GM19239 (cell line): ENCODE measurements at places on chromosomes 13 and 19.

- DNase-seq = no peak
Measured at GRCh38 chr19:16637535-16637934, 9.5 kb upstream of the MED26 start.

GRCh38 chr13:66995203-66995611 is 234.9 kb downstream of the PCDH9 start:
- DNase-seq = no peak

GRCh38 chr19:10294368-10294697 is 4.6 kb downstream of the ICAM5 start:
- no peak for DNase-seq

DNA sequence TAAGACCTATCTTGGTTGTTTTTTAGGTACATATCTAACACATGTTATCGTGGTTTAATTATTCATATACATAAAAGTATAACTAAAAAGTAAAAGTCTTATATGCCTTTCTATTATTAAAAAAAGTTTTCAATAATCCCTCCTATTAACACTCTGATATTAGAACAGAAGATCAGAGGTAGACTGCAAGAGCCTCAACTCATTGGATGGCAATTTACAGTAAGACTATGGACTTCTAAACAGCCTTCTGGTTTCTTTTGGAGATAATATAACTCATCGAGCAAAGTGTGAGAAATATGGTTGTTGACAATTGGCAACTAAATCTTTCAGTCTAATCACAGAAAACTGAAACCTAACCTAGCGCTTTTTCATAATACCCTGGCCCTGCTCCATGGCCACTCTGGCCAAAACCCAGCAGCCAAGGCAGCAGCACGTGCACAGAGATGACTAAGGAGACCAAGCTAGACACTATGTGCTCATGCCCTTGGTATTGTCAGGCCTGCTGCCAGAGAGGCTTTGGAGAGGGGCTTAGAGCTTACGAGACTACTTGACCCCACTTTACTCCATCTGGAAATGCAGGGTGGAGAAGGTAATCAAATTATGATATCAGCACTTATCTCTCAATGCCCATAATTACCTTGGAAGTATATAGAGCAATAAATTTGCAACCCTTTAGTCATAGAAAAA is 40.6 kb upstream of the EEF1AKMT1 start:
- no peak for DNase-seq

DNA sequence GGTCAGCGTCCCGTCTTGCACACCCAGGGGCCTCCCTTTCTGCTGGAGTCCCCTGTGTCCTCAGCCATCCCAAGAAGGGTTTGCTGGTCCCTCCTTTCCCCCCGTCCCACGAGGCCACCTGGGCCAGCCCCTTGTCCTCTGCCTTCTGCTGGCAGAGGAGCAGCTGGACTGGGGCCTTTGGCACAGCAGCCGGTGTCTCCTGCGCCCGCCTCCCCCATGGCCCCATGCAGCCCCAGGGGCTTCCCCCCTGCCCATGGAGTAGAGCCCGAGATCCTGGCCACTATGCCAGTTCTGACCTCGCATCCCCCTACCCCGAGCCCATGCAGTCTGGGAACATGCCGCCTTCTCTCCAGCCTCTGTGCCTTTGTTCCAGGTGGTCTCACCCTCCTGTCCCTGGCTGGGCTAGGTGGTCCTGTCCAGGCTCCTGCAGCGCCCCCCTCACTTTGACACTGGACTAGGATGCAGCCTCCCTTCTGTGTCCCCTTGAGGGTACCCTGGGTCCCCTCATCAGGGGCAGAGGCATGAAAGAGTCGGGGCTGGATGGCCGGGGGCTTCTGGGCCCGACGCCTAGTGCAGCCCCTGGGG is 5.7 kb upstream of the GARIN5A start:
- DNase-seq = no peak

- no peak for DNase-seq
Measured at GRCh38 chr19:35403116-35403760, 32.4 kb downstream of the GPR42 start.

DNA sequence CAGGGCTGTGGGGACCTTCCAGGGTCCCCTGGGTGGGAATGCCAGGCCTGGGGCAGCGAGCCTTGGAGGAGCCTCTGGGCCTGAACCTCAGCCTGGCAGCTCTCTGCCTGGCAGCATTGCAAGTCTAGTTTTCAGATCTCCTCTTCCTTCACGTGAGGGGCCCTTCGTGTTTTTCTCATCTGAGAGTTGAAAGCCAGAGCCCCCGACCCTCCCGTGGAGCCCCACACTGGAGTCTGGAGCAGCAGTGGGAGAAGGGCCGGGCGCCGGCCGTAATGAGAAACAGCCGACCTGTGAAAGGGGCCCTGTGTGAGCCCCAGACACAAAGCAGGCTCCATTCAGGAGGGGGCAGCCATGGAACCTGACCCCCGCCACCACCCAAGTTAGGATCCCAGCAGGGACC is 19.3 kb downstream of the TMED1 start:
- DNase-seq = no peak

GRCh38 chr19:5870986-5871394 is 650 bp upstream of the FUT5 start:
- no peak for DNase-seq

DNA sequence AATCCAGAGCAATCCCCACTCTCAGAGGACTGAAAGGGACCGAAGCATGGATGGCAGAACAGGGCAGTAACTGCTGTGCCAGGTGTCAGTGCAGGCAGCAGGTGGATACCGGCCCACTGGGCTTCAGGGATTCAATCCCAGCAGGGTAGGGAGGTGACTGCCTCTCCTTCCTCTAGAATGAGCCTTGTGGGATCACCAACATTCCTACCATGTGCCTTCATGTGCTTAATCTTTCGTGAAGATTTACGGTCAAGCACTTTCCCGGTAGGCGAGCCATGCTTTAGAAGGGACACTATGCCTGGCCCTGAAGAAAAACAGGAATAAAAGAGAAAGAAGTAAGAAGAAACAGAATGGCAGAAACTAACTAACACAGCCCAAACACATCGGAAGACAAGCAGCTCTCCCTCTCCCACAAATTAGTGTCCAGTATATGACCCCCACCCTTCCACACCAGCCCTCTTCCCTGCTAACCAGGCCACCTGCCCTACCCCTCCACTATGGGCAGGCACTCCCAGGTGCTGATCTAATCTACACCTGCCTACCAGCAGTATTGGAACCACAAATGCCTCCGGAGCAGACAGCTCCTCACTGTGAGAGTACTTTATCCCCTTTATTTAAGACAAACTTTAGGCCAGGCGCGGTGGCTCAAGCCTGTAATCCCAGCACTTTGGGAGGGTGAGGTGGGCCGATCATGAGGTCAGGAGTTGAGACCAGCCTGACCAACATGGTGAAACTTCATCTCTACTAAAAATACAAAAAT is 162.5 kb downstream of the NUFIP1 start:
- no peak for DNase-seq

- no peak for DNase-seq
Measured at GRCh38 chr19:14081797-14082674, 3.5 kb downstream of the C19orf67 start.

GRCh38 chr13:29556742-29557141 is 38.7 kb downstream of the SLC7A1 start:
- no peak for DNase-seq

DNA sequence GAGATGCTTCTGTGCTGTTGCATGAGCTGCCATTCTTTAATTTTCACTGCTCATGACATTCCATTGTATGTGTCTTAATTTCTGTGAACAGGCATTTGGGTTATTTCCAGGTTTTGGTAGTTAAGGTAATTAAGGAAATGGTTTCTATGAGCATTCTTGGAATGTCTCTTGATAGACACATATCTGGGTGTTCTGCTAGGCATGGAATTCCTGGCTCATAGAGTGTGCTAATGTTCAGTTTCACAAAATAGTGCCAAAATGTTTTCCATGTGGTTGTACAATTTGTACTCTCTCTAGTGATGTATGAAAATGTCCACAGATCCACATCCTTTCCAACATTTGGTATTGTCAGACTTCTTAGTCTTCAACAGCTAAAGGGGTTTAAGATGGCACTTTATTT is 680.9 kb upstream of the SGCG start:
- DNase-seq = no peak

DNA sequence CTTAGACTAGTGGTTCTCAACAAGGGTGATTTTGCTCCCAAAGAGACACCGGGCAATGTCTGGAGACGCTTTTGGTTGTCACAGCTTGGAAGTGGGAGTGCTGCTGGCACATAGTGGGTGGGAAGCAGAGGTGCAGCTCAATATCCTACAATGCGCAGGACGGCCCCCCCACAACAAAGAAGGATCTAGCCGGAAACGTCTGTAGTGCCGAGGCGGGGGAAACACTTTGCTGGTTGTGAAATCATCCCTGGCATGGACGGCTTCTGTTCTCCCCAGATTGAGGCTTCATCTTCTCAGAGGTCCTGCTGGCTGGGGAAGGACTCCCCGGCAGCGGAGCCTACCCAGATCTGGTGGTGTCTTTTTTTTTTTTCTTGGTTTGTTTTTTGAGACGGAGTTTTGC is 13.4 kb upstream of the SYT5 start:
- no peak for DNase-seq
